Activated CD8-positive, alpha-beta T cell treated with anti-CD3 and anti-CD28 coated beads, Interleukin-2, amount 10 ng/mL, durations not matched to agents 7 days and 5 days (primary cell): ENCODE measurements at places on chromosomes 13 and 19.
A peak's percentile ranks its signal among the peaks of the same experiment; 100 is the strongest.

GRCh38 chr13:80742033-80742432 is 401.1 kb upstream of the SPRY2 start:
- no peaks in the 10 kb centered on the region for H3K4me1 ChIP-seq
- DNase-seq: no peak
- H3K36me3 ChIP-seq: no peaks in the 10 kb centered on the region
- H3K4me3 ChIP-seq: no peak overlapping the region

DNA sequence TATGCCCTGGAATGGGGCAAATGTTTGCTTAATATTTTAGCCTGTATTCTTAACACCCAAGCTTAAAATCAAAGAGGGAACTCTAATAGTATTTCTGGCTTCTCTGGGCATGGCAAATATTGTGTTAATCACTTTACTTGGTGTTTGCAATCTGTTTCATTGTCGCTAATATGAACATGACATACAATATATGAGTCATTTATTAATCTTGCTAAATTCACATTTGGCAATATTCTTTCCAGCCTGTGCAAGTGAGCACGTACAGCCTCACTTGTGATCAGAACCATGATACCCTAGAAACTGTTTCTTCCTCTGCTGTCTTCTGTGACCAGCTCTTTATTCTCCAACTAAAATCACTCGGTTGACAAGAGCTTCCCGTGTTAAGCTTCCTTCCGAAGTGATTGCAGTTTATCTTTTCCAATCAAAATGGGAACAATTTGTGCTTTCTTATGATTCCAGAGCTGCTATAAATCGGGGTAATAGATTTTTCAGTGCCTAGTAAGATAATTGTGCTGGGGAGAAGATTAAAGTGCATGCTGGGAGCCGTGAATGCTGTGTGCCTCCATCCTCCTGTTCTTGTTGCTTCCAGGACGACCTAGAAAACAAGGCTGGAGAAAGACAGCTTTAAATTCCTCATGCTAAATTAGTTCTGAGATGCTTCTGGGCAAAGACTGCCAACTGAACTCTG is 153.0 kb upstream of the TMTC4 start:
- H3K36me3 ChIP-seq: no peaks in the 10 kb centered on the region
- H3K27me3 ChIP-seq: peaks cover 7% of the 10 kb centered on the region
- H3K27ac ChIP-seq: no peak overlapping the region
- no peaks in the 10 kb centered on the region for H3K4me1 ChIP-seq
- H3K4me3 ChIP-seq: no peak overlapping the region
- DNase-seq: no peak

DNA sequence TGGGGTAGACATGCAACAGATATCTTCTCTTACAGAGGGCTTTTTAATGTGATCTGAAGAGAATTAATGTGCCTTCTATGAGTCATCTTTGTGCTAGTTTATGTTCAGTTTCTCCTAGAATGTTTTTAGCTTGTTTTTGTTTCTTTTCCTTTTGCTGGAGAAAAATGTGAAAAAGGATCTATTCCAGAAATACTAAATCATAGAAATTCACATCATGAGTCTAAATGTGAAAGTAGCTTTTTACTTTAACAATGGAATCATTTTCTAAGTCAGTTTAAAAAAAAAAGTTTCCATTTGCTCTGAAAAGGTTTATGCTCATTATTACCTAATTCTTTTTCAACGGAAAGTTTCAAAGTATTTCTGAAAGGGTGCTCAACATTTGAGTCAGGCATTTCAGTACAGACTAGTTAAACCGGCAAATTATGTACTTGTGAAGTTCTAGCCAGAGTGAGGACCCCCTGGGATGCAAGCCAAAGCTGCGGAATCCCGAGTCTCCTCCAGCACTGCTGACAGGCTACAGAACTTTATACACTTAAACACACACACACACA is 72.9 kb downstream of the SPATA13 start:
- no peak overlapping the region for H3K4me3 ChIP-seq
- DNase-seq: no peak
- H3K27me3 ChIP-seq: no peaks in the 10 kb centered on the region
- H3K36me3 ChIP-seq: no peaks in the 10 kb centered on the region
- H3K4me1 ChIP-seq: peaks cover 18% of the 10 kb centered on the region
- H3K27ac ChIP-seq: peak overlapping the region; percentile 9

DNA sequence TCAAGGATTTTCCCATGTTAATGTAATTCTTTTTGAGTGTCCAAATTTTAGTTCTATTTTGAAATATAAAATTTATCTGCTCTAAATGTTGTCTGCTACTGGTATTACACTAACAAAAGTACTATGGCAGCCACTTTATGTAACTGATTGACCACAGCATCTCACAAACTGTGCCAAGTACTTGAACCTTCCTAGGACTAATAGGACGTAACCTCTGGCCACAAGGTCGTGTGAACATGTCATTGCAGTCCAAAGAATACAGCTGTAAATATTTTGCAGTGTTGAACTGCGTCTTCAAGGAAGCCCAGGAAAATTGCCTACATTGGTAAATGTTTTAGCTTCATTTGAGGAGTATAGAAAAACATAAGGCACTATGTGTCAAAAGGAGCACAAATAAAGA is 1.9 kb downstream of the KCTD4 start:
- no peak overlapping the region for H3K27ac ChIP-seq
- H3K36me3 ChIP-seq: peaks cover 5% of the 10 kb centered on the region
- DNase-seq: no peak
- no peak overlapping the region for H3K4me3 ChIP-seq

- H3K4me1 ChIP-seq: no peaks in the 10 kb centered on the region
- H3K36me3 ChIP-seq: no peaks in the 10 kb centered on the region
- no peaks in the 10 kb centered on the region for H3K27me3 ChIP-seq
- no peak overlapping the region for H3K4me3 ChIP-seq
Measured at GRCh38 chr13:88107570-88107969, 436.4 kb downstream of the SLITRK5 start.

DNA sequence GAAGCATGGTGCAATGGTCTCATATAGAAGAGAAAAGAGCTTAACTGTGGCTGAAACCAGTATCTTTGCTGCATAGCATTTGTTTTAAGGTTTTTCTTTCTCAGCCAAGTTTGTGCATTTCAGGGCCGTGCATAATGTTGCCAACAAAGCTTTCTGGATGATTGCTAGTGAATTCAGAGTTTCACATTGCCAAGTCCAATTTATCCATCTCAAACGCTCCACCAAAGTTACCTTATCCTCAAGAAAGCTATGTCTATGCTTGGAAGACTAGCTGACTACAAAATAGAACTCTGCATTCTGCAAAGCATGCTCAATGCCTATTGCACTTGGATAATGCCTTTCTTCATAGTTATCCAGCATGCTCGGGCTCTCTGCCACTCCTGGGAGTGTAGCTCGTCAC is 535.8 kb upstream of the SGCG start:
- no peak overlapping the region for H3K4me3 ChIP-seq
- H3K4me1 ChIP-seq: no peaks in the 10 kb centered on the region
- no peak for DNase-seq
- H3K27ac ChIP-seq: no peak overlapping the region
- H3K36me3 ChIP-seq: no peaks in the 10 kb centered on the region

DNA sequence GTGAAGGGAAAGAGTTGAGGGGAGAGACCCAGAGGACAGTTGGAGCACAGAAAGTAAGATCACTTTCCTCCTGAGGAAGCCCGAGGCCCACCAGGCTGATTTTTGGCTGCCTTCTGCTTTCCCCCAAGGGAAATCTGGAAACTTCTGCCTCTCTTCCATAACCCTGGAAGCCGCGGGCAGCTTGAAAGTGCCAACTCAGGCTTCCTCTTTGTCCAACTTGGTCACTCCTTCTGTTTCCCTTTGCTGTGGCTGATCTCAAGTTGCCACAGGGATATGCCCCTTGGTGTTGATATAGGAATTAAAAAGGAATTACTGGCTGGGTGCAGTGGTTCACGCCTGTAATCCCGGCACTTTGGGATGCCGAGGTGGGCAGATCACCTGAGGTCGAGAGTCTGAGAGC is 5.7 kb upstream of the CD70 start:
- H3K36me3 ChIP-seq: peaks cover 3% of the 10 kb centered on the region
- H3K27me3 ChIP-seq: no peaks in the 10 kb centered on the region
- H3K27ac ChIP-seq: no peak overlapping the region
- DNase-seq: no peak
- H3K4me1 ChIP-seq: peaks cover 40% of the 10 kb centered on the region
- no peak overlapping the region for H3K4me3 ChIP-seq

- H3K27me3 ChIP-seq: peaks cover 10% of the 10 kb centered on the region
- peak within 1 kb of the TSS; percentile 70 for H3K27ac ChIP-seq
- no peaks in the 10 kb centered on the region for H3K36me3 ChIP-seq
Measured at GRCh38 chr13:30422054-30422839, at the start of gene UBE2L5. TSS of gene UBE2L5 (plus strand) at chr13:30422493. CDS start at chr13:30427991, 5,498 bp downstream.

- peaks cover 35% of the 10 kb centered on the region for H3K36me3 ChIP-seq
- peaks cover 52% of the 10 kb centered on the region for H3K4me1 ChIP-seq
- H3K27me3 ChIP-seq: no peaks in the 10 kb centered on the region
- no peak for DNase-seq
- H3K4me3 ChIP-seq: peak overlapping the region; percentile 69
Measured at GRCh38 chr13:113207460-113207859, 1.0 kb downstream of the PCID2 start.

- no peaks in the 10 kb centered on the region for H3K27me3 ChIP-seq
- peaks cover 28% of the 10 kb centered on the region for H3K4me1 ChIP-seq
- no peak for DNase-seq
- H3K4me3 ChIP-seq: no peak overlapping the region
- H3K27ac ChIP-seq: peak overlapping the region; percentile 8
- peaks cover 65% of the 10 kb centered on the region for H3K36me3 ChIP-seq
Measured at GRCh38 chr19:43749152-43749551, 5.6 kb downstream of the SMG9 start.

GRCh38 chr13:37158481-37158880 is 53.0 kb upstream of the CSNK1A1L start:
- no peak for DNase-seq
- H3K36me3 ChIP-seq: peaks cover 2% of the 10 kb centered on the region
- H3K4me1 ChIP-seq: no peaks in the 10 kb centered on the region
- no peaks in the 10 kb centered on the region for H3K27me3 ChIP-seq

DNA sequence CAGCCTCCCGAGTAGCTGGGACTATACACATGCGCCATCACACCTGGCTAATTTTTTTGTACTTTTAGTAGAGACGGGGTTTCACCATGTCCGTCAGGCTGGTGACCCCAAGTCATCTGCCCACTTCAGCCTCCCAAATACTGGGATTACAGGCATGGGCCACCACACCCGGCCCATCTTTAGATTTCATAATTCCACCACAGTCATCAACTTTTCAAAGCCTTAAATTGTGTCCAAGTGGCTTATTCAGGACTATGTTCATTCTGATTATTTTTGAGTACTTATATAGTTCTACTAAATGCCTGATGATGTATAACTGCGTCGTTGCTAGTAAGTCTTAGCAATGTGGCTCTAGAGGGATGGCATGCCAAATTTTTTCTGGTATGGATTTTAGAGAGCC is 36.9 kb downstream of the FLT1 start:
- H3K4me3 ChIP-seq: no peak overlapping the region
- no peaks in the 10 kb centered on the region for H3K36me3 ChIP-seq
- no peaks in the 10 kb centered on the region for H3K4me1 ChIP-seq
- no peak overlapping the region for H3K27ac ChIP-seq
- no peak for DNase-seq

DNA sequence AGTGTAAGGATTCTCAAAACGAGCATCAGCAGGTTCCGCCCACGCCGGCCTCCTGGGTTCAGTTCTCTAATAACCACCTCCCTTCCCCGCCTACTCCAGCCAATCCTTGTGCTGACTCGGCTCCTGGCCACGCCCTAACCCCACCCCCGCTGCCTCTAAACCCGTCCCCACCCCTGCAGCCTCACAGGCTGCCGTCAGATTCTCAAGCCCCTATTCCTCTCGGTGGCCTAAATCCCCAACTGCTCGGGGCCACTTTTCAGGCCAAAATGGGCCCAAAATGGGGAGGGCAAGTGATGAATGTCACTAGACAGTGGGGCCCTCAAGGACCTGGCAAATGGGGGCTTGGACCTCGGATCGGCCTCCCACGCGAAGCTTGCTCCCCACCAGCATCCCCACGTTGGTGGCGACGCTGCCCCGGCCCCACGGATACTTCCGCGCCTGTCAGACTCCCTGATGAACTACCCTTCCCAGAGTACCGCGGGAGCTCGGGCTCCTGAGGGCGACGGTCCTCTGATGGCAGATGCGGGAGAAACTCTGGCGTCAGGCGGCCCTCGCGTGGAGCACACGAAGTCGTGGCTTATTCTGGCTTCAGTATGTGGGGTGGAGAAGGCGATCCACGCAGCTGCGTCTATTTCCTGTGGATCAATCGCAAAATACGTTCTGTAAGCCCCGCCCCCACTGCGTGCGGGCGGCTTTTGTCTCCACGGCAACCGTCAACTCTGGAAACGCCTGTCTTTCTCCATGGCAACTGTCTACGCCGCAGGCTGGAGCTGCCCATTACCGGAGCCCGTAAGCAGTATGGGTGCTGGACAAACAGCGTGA is 24.8 kb downstream of the ZNF473 start:
- peaks cover 5% of the 10 kb centered on the region for H3K27me3 ChIP-seq
- H3K36me3 ChIP-seq: peaks cover 34% of the 10 kb centered on the region
- no peak overlapping the region for H3K27ac ChIP-seq
- DNase-seq: peak; percentile 80
- peaks cover 18% of the 10 kb centered on the region for H3K4me1 ChIP-seq
- peak overlapping the region; percentile 79 for H3K4me3 ChIP-seq

GRCh38 chr19:18904334-18905057 is 8.5 kb upstream of the CERS1 start:
- H3K36me3 ChIP-seq: peaks cover 14% of the 10 kb centered on the region
- no peaks in the 10 kb centered on the region for H3K27me3 ChIP-seq
- no peak for DNase-seq
- no peak overlapping the region for H3K4me3 ChIP-seq
- no peaks in the 10 kb centered on the region for H3K4me1 ChIP-seq

DNA sequence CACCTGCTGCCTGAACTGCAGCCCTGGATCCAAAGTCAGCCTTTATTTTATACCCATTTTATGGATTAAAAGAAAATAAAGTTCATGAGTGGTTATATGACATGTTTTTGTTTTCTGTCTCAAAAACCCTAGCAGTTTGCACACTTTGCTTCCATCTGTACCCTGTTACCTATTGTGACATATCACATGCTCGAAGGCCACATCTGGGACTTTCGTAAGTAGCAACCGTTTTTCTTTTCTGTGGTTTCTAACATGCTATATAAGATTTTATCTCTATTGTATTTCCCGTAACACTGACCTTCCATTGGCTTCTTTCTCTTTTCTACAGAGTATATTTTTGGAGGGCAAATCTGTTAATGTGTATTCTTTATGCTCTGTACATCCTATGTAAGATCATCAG is 1007.2 kb downstream of the PCDH9 start:
- H3K27ac ChIP-seq: no peak overlapping the region
- no peaks in the 10 kb centered on the region for H3K4me1 ChIP-seq
- no peak for DNase-seq

GRCh38 chr13:98509271-98510155 is 67.4 kb downstream of the STK24 start:
- H3K4me3 ChIP-seq: no peak overlapping the region
- peaks cover 62% of the 10 kb centered on the region for H3K4me1 ChIP-seq
- H3K27me3 ChIP-seq: no peaks in the 10 kb centered on the region

- peaks cover 83% of the 10 kb centered on the region for H3K4me1 ChIP-seq
- H3K27me3 ChIP-seq: no peaks in the 10 kb centered on the region
- peak overlapping the region; percentile 96 for H3K27ac ChIP-seq
- H3K36me3 ChIP-seq: peaks cover 62% of the 10 kb centered on the region
- H3K4me3 ChIP-seq: peak overlapping the region; percentile 96
- DNase-seq: peak; percentile 78
Measured at GRCh38 chr19:48963371-48964204, 1.5 kb upstream of the FTL start.

- H3K27me3 ChIP-seq: no peaks in the 10 kb centered on the region
- H3K4me1 ChIP-seq: peaks cover 7% of the 10 kb centered on the region
- DNase-seq: no peak
- no peak overlapping the region for H3K27ac ChIP-seq
- H3K36me3 ChIP-seq: no peaks in the 10 kb centered on the region
Measured at GRCh38 chr19:58367698-58368454, 5.3 kb upstream of the ZNF497 start.
